ENCODE measurements at places on chromosomes 11 and 22.

DNA sequence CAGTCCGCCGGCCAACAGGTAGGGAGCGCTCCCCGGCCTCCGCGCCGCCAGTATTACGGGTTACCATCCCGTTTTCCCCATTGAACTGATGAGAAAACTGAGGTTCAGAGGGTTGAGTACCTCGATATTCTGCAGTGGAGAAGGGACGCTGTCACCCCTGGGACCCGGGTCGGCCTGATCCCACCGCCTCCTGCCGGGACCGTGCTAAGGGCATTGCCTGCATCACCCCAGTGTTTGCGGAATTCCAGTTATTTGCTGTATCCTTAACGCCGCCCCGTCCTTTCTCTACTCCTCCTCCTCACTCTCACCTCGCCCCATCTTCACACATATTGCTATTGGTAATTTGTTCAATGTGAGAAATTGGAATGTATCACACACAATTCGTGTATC, 370 bp upstream of the A4GALT start:
- no peaks in the 10 kb centered on the region for H3K27me3 ChIP-seq
- peaks cover 20% of the 10 kb centered on the region for H3K36me3 ChIP-seq
- no peak for DNase-seq
- no peak overlapping the region for H3K27ac ChIP-seq

DNA sequence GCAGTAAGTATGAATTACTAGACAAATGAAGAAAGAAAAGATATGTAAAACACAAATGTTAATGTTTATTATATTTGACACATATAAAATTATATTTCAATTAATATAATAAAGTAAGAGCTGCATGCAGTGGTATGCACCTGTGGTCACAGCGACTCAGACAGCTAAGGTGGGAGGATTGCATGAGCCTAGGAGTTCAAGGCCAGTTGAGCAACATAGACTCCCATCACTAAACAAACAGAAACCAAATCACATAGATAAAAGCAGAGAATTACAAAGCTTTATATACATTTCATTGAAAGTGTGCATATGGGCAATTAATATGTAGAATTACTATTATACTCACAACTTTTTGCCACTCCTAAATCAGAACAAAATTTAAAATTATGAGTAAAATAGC, 70.0 kb upstream of the HTATIP2 start:
- no peak overlapping the region for H3K27ac ChIP-seq
- no peaks in the 10 kb centered on the region for H3K36me3 ChIP-seq
- peaks cover 22% of the 10 kb centered on the region for H3K27me3 ChIP-seq
- no peaks in the 10 kb centered on the region for H3K4me1 ChIP-seq

- no peaks in the 10 kb centered on the region for H3K4me1 ChIP-seq
- H3K36me3 ChIP-seq = no peaks in the 10 kb centered on the region
- DNase-seq = no peak
- no peak overlapping the region for H3K4me3 ChIP-seq
- H3K27ac ChIP-seq = no peak overlapping the region
- peaks cover 13% of the 10 kb centered on the region for H3K27me3 ChIP-seq
Observed at GRCh38 chr11:71542382-71542781, 4.6 kb downstream of the KRTAP5-8 start.

DNA sequence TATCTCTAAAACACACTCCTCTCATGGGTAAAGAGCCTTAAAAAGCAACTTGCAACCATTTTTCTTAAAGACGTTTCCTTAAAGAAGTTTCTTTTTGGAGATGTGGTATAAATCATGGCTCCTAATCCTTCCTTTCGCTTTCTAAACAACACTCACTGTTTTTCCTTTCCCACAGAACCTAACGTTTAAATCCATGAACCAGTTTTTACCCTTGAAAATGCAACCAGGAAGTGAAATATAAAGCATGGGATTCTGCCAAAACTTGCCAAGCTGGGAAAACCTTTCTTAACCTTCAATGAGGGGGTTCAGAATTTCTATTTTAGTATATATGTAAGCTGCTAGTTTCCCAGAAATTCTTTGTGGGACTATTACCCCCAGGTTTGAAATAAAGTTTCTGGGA, 8.6 kb downstream of the PLEKHA7 start:
- H3K4me1 ChIP-seq = peaks cover 2% of the 10 kb centered on the region
- no peak overlapping the region for H3K4me3 ChIP-seq
- H3K36me3 ChIP-seq = no peaks in the 10 kb centered on the region
- H3K27me3 ChIP-seq = peaks cover 5% of the 10 kb centered on the region

DNA sequence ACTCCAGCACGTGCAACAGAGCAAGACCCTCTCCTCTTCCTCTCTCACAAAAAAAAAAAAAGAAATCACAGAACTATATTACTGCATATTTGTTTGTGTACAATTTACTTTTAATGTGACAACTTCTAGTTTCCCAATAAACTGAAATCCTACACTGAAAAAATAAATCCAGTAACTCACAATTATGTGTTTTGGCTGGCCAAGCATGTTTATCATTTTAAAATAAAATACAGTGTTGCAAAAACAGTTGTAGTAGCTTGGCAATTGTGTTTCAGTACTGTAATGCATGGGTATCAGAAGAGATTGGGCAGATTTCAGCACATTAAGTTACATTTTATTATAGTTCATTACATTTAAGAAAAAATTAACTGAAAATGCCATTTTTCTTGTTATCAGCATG, 344.9 kb downstream of the ETS1 start:
- no peak for DNase-seq
- H3K27me3 ChIP-seq = no peaks in the 10 kb centered on the region
- no peak overlapping the region for H3K27ac ChIP-seq

GRCh38 chr22:23107487-23108248, 34.1 kb downstream of the RSPH14 start:
- H3K4me3 ChIP-seq = no peak overlapping the region
- peaks cover 7% of the 10 kb centered on the region for H3K4me1 ChIP-seq
- no peak for DNase-seq
- H3K36me3 ChIP-seq = no peaks in the 10 kb centered on the region
- H3K27me3 ChIP-seq = peaks cover 5% of the 10 kb centered on the region
- H3K27ac ChIP-seq = no peak overlapping the region

DNA sequence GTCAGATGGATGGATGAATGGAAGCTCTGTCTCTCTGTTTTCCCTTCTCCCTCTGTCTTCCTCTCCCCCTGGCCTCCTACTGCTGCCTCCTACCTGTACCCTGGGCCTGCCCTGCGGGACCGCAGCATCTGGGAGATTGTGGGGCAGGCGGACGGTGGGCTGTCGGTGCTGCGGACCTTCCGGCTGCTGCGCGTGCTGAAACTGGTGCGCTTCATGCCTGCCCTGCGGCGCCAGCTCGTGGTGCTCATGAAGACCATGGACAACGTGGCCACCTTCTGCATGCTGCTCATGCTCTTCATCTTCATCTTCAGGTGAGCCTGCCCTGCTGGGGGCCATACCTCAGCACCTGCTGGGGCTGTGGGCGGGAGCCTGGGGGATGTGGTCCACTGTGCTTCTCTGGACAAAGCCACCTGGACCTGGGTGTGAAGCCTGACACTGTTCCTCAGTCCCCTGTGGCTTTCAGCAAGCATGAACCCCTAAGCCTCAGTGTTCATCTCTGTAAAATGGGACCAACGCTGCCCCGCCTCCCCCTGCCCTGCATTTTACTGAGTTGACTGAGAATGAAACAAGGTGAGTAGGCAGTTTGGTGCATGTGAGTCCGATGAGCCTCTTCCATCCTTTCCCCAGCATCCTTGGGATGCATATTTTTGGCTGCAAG, 88.4 kb downstream of the CACNA1I start:
- H3K36me3 ChIP-seq = no peaks in the 10 kb centered on the region
- no peak for DNase-seq
- no peak overlapping the region for H3K27ac ChIP-seq
- H3K4me3 ChIP-seq = no peak overlapping the region

DNA sequence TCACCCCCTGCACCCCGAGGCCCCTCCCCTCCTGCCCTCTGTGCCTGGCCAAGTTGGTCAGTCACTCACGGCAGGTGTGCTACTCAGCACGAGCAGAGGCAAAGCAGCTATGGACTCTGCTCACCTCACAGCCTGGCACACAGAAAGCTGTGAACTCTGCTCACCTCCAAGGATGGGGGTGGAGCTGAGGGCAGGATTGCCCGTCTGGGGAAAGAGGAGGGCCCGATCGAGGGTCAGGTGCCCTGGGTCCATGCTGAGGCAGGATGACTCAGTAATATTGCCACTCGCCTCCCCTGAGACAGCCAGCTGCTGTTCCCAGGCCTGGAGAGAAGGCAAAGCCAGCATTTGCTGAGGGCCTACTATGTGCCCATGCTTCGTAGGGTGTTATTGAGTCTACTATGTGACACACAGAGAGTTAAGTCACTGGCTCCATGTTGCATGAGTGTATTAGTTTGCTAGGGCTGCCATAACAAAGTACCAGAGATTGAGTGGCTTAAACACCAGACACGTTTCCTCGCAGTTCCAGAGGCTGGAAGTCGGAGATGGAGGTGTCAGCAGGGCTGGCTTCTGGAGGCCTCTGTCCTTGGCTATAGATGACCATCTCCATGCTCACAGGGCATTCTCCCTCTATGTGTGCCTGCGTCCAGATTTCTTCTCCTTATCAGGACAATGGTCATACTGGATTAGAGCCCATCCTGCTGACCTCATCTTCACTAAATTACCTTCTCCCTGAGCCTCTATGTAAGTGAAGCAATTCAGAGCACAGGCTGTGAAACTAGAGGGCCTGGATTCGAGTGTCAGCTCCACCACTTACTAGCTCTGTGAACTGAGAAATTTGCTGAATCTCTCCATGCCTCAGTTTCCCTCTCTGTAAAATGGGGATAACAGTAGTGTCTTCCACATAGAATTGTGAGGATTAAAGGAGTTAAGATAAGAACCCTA, 13.2 kb upstream of the TSKU start:
- peak; percentile 70 for DNase-seq
- H3K36me3 ChIP-seq = no peaks in the 10 kb centered on the region
- peaks cover 56% of the 10 kb centered on the region for H3K4me1 ChIP-seq
- peak overlapping the region; percentile 91 for H3K27ac ChIP-seq
- H3K4me3 ChIP-seq = no peak overlapping the region

All from mesenchymal stem cell (in vitro differentiated cells and primary cell).